ENCODE measurements at places on chromosomes 13 and 19.

GRCh38 chr19:6778386-6778785, 5.9 kb downstream of the VAV1 start:
- no peak for DNase-seq

DNA sequence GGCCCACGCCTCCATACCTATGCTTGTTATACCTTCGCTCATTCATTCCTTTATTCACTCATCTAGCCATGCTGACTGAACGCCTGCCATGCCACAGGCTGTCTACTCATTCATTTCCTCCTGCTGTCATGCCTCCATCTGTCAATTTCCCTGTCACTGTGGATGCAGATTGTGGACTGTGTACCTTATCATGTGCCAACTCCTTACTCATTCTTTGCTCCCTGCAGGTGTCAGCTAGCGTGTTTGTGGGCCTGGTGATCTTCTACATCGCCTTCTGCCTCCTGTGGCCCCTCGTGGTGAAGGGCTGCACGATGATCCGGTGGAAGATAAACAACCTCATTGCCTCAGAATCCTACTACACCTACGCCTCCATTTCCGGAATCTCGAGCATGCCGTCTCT, 4.1 kb upstream of the PSMD8 start:
- DNase-seq, result no peak

DNA sequence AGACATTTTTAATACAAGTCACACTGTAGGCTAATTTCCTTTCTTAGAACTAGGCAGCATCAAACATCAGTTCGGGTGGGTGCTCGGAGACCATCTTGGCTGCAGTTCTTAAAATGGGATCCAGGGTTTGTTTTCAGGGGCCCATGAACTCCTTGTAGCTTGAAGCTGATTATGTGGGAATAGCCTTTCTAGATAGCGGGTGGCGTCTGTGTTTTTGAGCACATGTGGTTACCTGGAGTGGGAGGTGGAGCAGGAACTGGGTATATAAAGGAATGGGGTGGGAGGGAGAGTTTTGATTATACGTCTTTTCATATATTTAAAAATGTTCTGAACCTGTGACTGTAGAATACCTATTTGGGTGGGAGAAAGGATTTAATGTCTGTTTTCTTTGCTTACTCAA, 12.9 kb downstream of the CLPTM1 start:
- no peak for DNase-seq

DNA sequence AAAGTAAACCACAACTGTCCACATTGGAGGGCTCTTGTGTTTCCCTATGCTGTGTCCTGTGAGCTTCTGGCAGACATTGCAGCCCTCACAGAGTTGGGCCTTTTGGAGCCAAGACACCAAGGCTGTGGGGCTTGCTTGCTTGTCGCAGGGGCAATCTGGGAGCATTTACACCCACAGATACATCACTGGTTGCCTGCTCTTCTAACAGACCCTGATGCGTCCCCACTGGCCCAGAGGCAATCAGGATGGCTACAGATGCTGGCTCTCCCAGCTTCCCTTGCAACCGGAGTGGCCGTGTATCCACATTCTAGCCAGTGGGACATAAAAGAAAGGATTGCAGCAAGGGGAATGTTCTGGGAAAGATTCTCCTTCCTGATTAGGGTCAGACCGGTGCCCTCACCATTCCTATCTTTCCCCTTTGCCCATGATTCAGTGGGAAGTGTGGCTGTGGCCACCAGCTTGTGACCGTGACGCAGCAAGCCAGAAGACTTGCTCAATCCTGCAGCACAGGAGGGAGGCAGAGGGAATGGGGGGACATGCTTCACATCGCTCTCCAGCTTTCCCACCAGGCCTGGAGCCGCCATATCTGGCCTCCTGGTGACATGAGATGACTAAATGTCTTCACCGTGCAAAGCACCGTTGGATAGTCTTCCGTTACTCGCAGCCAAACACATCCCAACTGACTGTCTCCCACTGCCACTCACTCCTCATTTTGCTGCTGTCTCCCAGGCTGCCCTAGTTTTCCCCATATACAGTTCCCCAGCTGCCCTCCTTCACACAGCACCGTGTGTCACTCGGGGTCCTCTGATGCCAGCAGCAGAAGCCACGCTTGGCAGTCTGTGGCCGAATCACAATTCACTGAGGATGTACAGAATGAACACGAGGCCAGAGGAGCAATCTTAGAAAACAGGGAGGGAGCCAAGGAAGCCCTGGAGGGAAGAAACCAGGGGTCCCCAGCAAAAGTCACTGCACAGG, 151.0 kb downstream of the DPF1 start:
- DNase-seq, result no peak

DNA sequence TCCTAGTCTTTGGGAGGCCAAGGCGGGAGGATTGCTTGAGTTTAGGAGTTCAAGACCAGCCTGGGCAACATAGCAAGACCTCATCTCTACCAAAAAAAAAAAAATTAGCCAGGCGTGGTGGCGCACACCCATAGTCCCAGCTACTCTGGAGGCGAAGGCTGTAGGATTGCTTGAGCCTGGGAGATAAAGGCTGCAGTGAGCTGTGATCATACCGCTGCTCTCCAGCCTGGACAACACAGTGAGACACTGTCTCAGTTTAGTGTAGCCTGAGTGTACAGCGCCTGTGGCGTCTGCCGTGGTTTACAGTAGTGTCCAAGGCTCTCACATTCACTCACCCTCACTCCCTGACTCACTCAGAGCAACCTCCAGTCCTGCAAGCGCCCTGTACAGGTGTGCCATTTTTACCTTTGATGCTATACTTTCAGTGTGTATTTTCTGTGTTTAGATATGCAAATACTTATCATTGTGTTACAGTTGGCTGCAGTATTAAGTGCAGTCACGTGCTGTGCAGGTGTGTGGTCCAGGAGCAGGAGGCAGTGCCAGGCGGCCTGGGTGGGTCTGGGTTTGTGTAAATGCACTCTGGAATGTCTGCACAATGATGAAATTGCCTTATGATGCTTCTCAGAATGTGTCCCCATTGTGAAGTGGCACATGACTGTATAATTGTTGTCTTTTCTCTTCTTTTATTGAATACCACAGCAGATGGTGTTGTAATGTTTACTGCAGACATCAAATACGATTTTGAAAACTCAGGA, 36.1 kb upstream of the DCUN1D2 start:
- no peak for DNase-seq

DNA sequence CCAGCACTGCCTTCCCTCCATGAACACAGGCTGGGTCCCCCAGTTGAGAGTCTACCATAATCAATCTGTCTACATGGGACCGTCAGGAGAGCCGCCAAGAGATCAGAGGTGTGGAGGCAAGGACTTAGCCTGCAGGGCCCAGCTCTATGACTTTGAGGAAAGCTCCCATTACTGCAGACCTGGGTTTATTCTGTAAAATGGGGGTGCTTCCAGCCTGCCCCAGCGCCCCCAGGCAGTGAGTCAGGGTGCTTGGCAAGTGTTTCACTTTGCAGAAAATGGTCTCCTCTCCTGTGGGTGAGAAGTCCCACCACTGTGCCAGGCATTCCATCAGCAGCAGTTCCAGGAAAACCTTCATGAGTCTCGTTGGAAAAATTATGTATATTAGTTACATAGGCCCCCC, 75.5 kb upstream of the VSTM2B start:
- DNase-seq, result no peak

DNA sequence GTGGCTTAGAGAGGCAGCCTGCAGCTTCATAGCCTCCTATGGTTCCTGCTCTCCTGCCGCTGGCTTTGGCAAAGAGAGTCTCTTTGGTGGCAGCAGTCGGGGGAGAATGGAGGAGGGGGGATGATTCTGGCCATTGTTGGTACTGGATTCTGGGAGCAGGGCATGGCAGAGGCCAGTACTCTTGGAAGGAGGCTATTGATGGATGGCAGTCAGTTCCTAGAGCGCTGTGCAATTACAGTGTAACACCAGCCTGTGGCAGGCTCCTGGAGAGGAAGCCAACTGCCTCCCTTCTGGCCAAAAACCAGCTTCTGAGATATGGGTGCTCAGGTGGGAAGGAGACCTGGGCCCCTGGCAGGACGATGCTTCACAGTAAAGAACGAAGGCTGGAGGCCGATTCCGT, 47.9 kb upstream of the TMTC4 start:
- DNase-seq, result peak; percentile 4

- DNase-seq, result no peak
These were observed 1156.7 kb upstream of the PCDH9 start for GRCh38 chr13:68386808-68387207.

GRCh38 chr13:38755793-38756192, 68.9 kb downstream of the FREM2 start:
- no peak for DNase-seq

GRCh38 chr19:42561512-42561911, 33.2 kb downstream of the CEACAM8 start:
- no peak for DNase-seq

GRCh38 chr19:1098177-1099051, 3.2 kb upstream of the POLR2E start:
- no peak for DNase-seq

- DNase-seq, result no peak
These were observed 223.1 kb upstream of the TSHZ3 start for GRCh38 chr19:31572102-31572975.

DNA sequence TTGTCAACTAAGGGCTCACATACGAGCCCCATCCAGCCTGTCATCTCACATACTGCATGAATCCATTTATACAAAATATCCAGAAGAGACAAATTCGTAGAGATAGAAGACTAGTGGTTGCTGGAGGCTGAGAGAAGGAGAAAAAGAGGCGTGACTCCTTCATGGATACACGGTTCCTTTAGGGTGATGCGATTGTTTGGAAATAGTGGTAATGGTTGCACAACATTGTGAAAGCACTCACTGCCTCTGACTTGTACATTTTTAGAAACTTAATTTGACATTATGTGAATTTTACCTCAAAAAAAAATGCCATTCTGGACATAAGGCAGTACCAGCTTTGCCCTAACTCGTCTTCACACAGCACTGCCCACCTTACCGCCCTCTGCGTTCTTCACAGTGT, 27.3 kb downstream of the IGFL1 start:
- DNase-seq, result no peak

DNA sequence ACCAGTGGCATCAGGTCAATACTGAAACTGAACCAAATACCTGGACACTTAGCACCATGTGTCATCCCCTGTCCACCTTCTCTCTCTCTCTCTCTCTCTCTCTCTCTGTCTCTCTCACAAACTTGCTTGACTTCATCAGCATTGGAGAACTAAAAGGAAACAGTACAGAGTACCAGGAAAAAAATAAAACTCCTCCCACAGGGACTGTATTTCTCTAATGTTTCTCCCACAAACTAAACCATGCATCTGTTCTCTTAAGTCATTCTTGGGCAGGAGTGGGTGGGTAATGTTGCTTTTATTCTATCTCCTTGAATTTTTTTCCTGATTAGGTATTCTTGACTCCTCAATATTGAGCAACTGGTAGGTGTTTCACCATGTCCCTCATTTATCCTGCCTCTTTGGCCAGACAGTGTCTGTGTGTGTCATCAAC, 112.9 kb upstream of the CACNA1A start:
- DNase-seq, result no peak

- DNase-seq, result peak; percentile 76
These were observed 4.1 kb upstream of the EML2 start for GRCh38 chr19:45643024-45643926.

All from HEK293T (cell line).